ENCODE measurements at places on chromosomes 3 and 15.

- no peak for DNase-seq
These were observed 9.7 kb upstream of the PTPN23 start for GRCh38 chr3:47370887-47371697.

GRCh38 chr15:57728436-57728835 lies 21.9 kb downstream of the POLR2M start:
- no peak for DNase-seq

GRCh38 chr3:122964811-122965210 lies 62.8 kb downstream of the SEMA5B start:
- DNase-seq = peak; percentile 22

DNA sequence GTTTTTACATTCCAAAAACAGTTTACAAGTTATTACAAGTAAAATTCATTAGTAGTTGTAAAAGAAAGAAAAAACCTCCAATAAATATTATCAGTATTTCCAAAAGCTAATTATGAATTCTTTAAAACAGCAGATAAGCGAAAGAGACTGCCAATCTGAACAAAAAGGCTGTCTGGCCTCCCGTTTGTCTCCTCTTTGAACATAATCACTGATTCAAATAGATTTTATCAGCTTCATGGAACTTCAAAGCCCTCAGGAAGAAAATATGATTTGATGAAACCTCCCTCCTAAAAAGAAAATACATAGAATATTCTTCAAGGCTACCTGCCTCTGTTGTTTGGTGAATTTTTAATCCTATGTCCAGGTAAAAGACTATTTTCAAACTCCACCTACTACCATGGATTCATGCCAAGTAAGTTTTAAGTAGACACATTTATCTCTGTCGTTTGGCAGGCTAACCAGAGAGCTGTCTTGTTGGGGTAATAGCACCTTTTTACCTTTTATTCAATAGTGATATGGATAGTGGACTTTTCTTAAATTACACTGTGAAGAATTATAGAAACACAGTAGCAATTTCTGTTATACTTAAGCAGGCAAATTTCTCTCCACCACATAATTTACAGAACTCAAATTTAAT lies 35.0 kb downstream of the SATB1 start:
- no peak for DNase-seq

- no peak for DNase-seq
These were observed 24.9 kb downstream of the ETFA start for GRCh38 chr15:76286271-76286879.

DNA sequence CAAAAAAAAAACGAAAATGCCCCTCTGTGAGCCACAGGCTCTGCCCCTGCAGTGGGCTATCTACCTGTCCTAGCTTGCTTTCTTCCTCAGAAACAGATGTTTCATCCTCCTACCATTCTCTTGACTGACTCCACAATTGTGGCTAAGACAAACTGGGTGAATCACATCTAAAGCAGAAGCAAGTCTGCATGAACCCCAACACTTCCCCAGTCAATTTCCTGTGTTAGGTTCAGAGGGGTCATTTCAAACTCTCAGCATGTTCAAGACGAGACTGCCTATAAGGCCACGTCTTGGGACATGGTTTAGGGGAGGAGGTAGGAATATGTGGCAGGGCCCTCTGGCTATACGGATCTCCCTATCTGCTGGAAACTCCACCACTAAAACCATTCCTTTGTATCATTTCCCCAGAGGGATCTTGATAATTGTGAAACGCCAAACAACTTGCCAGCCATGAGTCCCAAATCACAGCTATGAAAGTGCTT lies 28.6 kb upstream of the ANKDD1A start:
- no peak for DNase-seq
